ENCODE measurements at places on chromosomes 4 and X.

DNA sequence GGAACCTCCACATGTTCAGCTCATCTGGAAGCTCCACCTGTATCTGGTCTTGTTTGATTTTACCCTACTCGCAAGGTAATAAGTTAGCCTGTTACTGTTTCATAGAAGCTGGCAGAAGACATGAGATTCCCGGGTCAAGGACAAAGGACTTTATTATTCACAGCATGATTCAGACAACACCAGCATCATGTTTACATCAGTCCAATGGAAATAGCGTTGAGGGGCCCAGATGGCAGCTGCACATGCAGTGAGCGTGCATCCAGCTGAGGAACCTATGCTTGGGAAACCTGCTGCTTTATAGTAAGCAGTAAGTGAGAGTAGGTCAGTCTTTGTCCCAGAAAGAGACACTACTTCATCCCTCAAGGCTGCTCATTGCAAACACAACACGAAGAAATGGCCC, 19.8 kb downstream of the TSPAN5 start:
- no peak for DNase-seq

DNA sequence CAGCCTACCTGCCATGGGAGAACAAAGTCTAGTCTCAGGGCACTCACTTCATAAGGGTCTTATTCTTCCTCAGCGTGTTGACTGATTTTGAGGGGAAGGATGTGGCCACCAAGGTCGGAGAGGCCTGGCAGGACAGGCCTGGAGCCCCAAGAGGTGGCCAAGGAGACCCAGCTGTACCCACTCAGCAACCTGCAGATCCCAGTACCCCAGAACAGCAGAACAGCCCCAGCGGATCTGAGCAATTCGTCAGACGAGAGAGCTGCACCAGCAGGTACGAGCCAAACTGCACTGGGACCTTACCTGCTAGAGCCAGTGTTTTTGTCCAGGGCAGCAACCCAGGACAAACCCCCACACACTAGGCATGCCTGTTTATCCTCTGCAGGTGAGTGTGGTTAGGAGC, 34.3 kb downstream of the PNMA5 start:
- DNase-seq, result no peak

DNA sequence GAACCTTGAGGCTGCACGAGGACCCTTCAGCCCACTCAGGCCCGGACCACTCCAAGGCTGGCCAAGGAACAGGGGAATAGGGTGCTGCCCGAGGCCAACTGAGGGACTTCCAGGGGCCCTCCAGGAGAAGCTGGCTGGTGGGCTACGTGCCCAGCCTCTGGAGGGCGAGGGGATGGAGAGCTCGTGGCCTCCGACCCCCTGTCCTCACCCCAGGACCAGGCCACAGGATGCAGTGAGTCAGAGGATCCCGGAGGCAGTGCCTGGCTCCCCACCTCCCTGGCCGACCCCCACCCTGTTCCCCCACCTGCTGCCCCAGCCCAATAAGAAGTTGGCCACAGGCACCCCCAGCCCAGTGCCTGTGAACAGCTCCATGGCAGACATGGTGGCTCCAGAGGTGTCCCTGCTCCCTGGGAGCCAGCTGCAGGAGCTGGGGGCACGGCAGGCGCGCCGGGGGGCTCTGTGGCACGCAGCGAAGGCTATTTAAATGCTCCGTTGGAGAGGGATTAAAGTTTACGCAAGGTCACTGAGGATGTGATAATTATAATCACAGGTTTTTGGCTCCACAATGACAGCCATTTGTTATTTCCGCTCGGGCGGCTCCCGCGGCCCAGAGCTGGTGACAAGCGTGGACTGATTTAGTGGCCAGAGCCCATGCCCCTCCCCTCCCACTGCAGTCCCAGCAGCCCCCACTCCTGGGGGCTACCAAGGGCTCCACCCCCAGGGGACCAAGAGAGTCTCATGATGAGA, 95.7 kb upstream of the NKX1-1 start:
- no peak for DNase-seq

DNA sequence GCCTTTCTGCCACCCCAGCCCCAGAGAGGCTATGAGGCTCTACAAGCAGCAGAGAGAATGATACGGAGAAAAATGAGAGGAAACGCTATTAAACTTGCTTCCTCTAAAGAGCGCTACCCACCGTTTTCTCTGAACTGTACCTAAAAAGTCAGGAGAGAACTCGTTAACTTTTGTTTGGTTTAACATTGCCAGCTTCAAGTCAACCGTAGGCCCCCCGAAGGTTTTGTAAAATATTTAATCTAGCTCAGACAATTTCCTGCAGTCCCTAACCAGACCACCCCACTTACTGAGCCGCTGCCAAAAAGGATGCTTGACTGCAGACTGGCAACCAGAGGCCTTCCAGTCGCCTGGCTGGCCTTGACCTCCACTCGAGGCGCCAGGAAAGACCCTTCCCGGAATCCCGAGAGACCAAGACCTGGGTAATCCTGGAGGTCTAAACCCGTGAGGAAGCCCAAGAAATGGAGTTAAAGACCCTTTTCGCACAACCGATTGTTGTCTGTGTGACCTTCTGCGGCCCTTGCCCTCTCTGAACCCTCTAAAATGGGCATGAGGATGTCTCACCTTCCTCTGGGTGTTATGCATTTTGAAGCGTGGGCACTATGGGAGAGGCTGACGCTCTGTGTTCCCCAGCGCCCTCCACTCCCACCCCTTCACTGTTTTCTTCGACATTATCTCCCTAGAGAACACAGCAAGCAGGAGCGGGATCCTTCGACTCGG, 86.3 kb downstream of the BCOR start:
- DNase-seq, result peak; percentile 26

DNA sequence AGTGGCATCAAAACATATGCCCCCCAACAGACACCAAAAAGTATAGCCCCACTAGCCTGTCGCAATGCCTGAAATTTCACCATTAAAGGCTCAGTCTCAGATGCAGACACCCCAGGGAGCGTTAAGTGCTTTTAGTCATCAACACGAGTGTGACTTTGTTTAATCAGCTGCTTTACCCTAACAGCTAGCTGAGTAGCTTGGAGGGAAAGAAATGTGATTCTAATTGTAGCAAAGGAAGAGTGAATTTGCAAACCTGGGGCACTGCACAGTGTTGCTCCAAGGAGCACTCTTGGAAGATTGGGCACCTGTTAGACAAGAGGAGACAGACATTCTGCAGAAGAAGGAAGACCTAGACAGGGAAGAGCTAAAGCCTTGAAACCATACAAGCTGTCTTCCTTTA, 145.1 kb downstream of the BEND2 start:
- no peak for DNase-seq

All from activated T-cell treated with anti-CD3 and anti-CD28 coated beads, Interleukin-2, amount 50 U/mL, for 48 hours (primary cell).